Lower lobe of right lung (tissue), 2 donors: ENCODE measurements at places on chromosomes 13 and 19. TPM values are rescaled to one million over a fixed set of nuclear protein-coding genes. Genes with fewer than 3 reads are reported as not detected.
A peak's percentile ranks its signal among the peaks of the same experiment; 100 is the strongest.

- H3K4me3 ChIP-seq = no peak overlapping the region
- H3K27ac ChIP-seq = peak overlapping the region; percentile 94
- no peak for DNase-seq
- peaks cover 71% of the 10 kb centered on the region for H3K36me3 ChIP-seq
These were observed 7.6 kb downstream of the BCL3 start for GRCh38 chr19:44756089-44756562.

- H3K27me3 ChIP-seq = peaks cover 95% of the 10 kb centered on the region
- H3K4me3 ChIP-seq = no peak overlapping the region
- DNase-seq = no peak
- H3K27ac ChIP-seq = no peak overlapping the region
- no peaks in the 10 kb centered on the region for H3K36me3 ChIP-seq
- peaks cover 33% of the 10 kb centered on the region for H3K4me1 ChIP-seq
These were observed 4.2 kb downstream of the POU4F1 start for GRCh38 chr13:78598966-78599644.

GRCh38 chr13:46354156-46355087 lies 32.6 kb downstream of the RUBCNL start:
- H3K4me3 ChIP-seq = no peak overlapping the region
- H3K27me3 ChIP-seq = no peaks in the 10 kb centered on the region
- H3K36me3 ChIP-seq = no peaks in the 10 kb centered on the region
- no peak for DNase-seq

GRCh38 chr13:79290595-79291244 lies 115.3 kb downstream of the RBM26 start:
- no peaks in the 10 kb centered on the region for H3K27me3 ChIP-seq
- no peaks in the 10 kb centered on the region for H3K36me3 ChIP-seq
- H3K4me3 ChIP-seq = no peak overlapping the region
- H3K27ac ChIP-seq = no peak overlapping the region
- no peak for DNase-seq

- H3K4me3 ChIP-seq = no peak overlapping the region
- no peaks in the 10 kb centered on the region for H3K4me1 ChIP-seq
- H3K27me3 ChIP-seq = no peaks in the 10 kb centered on the region
- DNase-seq = no peak
- no peak overlapping the region for H3K27ac ChIP-seq
These were observed 188.2 kb downstream of the OLFM4 start for GRCh38 chr13:53216773-53217172.

- no peaks in the 10 kb centered on the region for H3K36me3 ChIP-seq
- peaks cover 5% of the 10 kb centered on the region for H3K4me1 ChIP-seq
- no peak overlapping the region for H3K4me3 ChIP-seq
- H3K27ac ChIP-seq = no peak overlapping the region
- no peak for DNase-seq
- no peaks in the 10 kb centered on the region for H3K27me3 ChIP-seq
These were observed 161.2 kb downstream of the FOXO1 start for GRCh38 chr13:40505196-40505595.

- H3K4me1 ChIP-seq = peaks cover 50% of the 10 kb centered on the region
- H3K27ac ChIP-seq = no peak overlapping the region
- H3K27me3 ChIP-seq = no peaks in the 10 kb centered on the region
- peaks cover 9% of the 10 kb centered on the region for H3K36me3 ChIP-seq
- DNase-seq = no peak
These were observed 2.1 kb downstream of the PROSER1 start for GRCh38 chr13:39035799-39036198.

Gene GPR18
- total RNA-seq = 0.38 TPM

Gene RNF17
- total RNA-seq = not detected

Gene ZNF497
- total RNA-seq = 2.5 TPM
